ENCODE measurements at places on chromosomes 4 and X.

- DNase-seq = no peak
These were observed 31.3 kb downstream of the NYX start for GRCh38 chrX:41478381-41478911.

DNA sequence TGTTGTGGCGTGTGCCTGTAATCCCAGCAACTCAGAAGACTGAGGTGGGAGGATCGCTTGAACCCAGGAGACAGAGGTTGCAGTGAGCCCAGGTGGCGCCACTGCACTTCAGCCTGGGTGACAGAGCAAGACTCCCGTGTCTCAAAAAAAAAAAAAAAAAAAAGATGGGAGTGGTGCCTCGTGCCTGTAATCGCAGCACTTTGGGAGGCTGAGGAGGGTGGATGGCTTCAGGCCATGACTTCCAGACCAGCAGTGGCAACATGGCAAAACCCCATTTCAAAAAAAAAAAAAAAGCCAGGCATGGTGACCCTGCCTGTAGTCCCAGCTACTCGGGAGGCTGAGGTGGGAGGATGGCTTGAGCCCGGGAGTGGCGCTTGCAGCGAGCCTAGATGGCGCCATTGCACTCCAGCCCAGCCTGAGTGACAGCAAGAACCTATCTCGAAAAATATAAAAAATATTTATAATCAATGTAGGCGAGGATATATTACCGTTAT is 27.0 kb downstream of the EIF2S3 start:
- DNase-seq = no peak

DNA sequence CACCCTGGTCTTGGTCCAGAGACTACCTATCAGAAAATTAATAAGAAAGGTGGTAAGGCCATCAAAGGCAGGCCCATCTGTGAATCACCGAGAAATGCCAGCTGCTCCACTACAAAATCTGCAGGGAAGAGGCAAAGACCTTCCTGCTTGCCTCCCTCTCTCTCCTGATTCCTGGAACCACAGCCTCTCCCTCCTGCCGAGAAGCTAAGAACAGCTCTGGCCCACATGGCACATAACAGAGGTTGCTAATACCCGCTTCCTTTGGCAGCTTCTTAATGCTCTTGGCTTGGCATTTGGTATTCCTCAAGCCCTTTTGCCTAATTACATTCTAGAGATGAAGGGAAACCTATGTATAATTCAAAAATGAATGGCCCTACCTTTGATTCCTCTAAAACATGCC is 32.9 kb downstream of the RAI2 start:
- DNase-seq = no peak

DNA sequence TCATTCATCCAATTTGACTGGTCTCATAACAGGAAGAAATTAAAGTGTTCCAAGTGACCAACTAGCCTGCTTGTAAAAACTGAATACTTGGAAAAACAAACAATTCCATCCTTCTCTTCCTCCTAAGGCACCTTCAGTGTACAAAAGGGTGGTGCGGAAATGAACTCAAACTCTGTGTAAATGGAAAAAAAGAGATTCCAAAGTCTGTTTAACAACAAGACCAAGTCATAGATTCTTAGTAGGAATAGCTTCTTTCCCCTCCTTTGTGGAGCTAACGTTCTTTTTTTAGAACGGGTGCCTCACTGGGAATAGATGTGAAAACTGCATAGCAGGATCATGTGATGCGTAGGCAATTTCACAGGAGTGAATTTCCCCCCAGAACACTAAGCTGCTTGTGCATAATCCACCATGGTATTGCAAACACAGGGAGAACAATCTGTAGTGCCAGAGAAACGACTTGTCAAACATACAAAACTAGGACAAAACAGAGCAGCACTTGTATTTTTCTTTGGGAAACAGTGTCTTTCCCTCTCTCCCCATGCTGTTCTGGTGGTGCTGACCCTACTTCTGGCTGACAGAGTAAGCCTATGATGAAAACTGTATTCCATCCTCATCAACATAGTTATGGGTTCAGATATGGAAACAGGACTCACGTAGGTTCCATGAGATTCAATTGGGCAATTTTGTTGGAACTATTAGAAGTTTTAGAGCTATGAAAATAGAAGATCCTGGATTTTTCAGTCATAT is 13.2 kb upstream of the SOD3 start:
- no peak for DNase-seq

DNA sequence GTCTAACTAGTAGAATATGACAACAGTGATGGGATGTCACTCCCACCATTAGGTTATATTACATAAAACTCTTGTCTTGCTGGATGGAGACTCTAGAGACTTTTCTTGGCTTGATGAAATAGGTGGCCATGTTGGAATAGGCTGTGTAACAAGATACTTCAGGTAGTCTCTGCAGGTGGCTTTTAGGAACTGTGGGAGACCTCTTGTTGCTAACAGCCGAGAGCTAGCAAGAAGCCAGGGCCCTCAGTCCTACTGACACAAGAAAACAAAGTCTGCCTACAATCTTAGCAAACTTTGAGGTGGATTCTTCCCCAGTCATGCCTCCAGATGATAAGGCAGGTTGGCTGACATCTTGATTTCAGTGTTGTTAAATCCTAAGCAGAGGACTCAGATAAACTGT is 72.5 kb downstream of the GNL3L start:
- DNase-seq = no peak

DNA sequence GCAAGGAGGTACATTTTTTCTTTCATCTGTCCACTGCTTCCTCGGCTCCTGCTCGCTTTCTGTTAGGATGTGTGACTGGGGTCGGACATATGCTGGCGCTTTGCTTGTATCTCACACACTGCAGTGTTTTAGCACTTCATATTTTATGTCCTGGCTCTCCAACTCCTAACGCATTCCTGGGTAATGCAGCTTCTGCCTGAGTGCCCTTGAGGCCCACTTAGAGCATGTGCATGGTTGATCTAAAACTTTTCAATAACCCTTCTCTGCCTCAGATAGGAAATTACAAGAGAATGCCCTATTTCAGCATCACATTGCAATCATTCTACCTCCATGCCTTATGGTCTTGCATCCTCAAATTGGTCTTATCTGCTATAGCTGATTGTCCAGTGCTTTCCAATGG is 65.3 kb downstream of the NEIL3 start:
- no peak for DNase-seq

GRCh38 chrX:129638917-129639316 is 15.8 kb downstream of the APLN start:
- DNase-seq = no peak

- no peak for DNase-seq
These were observed 33.3 kb upstream of the STPG2 start for GRCh38 chr4:98176531-98176930.

DNA sequence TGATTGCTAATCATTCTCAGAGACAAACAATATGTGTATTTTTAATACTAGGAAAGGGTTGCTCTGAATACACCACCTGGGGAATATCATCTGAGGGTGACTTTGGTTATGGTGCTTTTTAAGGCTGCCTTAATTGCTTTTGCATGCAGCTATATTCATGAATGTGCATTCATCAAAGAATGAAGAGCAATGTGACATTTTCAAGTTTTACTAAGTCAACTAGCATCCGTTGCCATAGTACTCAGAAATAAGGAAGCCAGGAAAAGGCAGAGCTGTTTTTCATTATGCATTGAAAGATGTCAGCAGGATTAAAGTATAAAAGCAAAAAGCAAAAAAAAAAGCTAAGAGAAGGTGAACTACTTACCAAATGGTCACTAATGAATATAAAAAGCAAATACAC is 67.4 kb upstream of the PCDH18 start:
- no peak for DNase-seq

GRCh38 chr4:73676136-73676535 is 55.9 kb upstream of the RASSF6 start:
- no peak for DNase-seq

GRCh38 chr4:13860126-13860525 is 232.6 kb upstream of the BOD1L1 start:
- DNase-seq = no peak

Measured in HuH-7.5 (cell line).